Stimulated activated CD8-positive, alpha-beta memory T cell treated with anti-CD3 and anti-CD28 coated beads, Interleukin-7, amount 100 ng/mL, for 1 hour (primary cell): ENCODE measurements at places on chromosomes 2 and 18.

GRCh38 chr2:51510303-51510702 lies 478.4 kb upstream of the NRXN1 start:
- no peak for DNase-seq

DNA sequence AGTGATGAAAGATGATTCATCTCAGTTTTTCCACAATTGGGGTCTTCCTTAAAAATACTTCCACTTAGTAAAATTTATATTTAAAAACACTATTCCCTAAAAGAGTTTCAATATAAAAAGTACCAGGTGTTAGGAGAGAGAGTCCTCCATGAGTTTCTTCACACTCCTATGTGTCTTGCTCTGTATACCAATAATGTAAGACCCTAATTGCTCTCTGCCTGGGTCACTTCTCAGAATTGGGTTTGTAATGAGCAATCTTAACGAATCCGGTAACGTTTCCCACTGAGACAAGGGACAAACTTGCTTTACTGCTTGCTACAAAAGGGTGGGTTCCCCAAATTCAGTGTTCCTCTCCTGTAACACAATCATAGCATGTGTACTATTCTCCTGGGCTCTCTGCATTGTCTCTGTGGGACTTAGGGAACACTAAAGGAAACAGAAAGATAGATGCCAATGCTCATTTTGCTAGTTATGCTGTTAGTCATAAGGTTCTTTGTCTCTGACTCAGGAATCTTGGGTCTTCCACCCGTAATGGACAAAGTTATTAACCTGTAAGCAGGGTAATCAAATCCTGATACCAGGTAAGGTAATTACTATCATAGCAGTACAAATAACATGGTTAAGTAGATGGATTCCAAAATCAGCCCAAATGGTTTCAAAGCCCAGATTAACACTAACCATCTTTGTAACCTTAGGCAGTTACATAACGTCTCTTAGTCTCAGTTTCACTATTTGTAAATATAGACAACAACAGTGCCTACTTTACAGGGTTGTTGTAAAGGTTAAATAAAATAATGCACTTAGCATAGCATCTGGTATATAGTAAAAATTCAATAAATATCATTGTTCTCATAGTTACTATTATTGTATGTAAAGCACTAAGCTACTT lies 46.3 kb downstream of the ITSN2 start:
- DNase-seq: no peak

DNA sequence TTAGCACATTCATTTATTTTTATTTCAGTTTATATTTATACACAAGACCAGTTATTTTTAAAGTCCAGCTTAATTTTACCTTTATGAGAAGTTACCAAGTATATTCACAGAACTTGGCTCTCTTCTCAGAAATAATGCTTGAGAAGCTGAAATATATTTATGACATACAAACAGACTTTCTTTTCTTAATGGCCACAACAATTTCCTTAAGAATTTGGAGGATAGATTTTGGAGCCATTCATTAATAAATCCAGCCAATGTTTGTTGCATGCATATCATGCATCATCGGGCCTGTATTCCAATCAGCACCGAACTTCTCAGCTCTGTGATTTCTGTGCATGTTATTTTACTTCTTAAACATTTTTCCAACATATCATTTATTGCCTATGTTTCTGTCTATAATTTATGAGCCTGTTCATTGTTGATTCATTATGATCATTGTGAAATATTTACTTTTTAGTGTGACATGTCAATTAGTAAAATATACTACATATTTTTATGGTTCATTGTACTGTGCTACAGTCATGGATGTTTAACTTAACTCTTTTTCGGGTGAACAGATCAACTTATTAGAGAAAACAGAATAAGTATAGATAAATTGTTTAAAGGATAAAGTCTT lies 3.5 kb downstream of the GULP1 start:
- no peak for DNase-seq

- DNase-seq: no peak
Observed at GRCh38 chr2:86065512-86065911, 40.2 kb downstream of the POLR1A start.

GRCh38 chr18:23137097-23137635 lies 1.9 kb downstream of the CABLES1 start:
- DNase-seq: no peak

GRCh38 chr2:118881490-118882129 lies 34.2 kb upstream of the EN1 start:
- peak; percentile 30 for DNase-seq
